ENCODE measurements at places on chromosomes 2 and 18.

- no peak for DNase-seq
Observed at GRCh38 chr2:15561574-15562344, 625 bp upstream of the NBAS start.

- DNase-seq, result no peak
Observed at GRCh38 chr18:43322132-43322531, 44.8 kb upstream of the SYT4 start.

DNA sequence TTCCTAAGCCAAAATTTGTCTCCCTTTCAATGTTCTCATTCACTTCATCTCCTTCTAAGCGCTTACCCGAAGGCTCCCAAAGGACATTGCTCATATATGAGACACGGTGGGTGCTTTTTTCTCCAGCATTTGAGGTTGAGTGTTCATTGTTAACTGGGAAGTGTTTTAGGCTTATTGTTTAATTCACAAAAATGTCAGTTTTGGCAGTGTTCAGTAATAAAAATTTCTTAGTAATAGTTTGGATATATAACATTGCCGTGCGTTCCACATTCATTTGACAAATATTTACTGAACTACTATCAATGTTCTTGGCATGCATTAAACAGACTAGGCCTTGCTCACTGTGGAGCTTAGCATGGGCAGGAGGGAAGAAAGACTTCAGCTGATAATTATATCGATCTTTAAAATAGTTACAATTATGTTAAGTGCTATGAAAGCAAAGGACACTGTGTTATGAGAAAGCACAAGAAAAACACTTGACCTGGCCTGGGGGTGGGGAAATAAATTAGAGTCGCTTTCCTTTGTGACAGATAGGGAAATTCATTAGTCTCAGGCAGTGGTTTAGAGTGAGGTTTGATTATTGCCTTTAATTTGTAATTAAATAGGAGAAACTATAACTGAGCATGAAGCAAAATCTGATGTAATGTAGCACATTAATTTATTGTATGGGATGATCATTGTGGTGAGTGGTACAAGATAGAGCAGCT lies 82.2 kb upstream of the DOCK10 start:
- no peak for DNase-seq

DNA sequence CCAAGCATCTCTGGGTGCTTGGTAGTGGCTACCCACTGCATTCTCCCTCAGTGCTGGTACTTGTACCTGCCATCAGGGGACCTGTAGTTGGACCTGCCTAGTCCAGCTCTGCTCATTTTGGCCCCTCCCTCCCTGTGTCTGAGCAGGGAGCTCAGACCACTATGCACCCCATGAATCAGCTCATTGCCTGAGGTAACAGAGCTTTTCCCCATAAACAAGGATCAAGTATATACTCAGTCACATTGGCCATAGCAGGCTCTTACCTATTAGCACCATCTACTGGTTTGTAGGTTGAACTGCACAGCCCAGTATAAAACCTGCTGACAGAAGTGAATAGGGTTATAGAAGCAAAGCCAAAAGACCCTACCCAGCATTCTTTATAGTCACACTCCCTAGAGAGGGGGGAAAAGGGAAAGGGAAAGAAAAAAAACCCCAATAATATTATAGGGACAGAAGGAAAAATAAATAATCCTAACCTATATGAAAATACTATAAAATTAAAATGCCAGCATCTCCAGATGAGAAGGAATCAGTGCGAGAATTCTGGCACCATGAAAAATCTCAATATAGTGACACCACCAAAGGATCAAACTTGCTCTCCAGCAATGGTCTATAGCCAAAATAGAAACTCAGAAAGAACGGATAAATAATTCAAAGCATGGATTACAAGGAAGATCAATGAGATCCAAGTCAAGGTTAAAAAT lies 6.9 kb upstream of the FLACC1 start:
- no peak for DNase-seq

- DNase-seq, result no peak
Observed at GRCh38 chr2:7377916-7378569, 460.8 kb downstream of the RNF144A start.

DNA sequence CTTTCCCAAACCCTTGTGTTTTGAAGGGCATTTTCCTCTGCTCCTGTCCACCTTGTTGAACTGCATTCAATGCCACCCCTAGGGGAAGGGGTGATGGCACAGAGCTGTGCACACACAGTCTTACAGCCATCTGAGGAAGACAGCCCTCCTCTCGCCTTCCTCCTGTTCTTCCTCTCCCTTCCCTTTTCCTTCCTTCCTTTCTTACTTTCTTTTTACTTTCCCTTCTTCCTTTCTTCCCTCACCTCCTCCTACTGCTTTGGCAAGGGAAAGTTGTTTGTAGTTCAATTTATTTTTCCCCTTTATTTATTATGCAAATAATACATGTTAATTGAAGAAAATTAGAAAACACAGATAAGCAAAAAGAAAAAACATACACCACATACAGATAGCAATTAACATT lies 99.4 kb downstream of the CDH20 start:
- no peak for DNase-seq

GRCh38 chr18:1050012-1050657 lies 145.5 kb downstream of the ADCYAP1 start:
- no peak for DNase-seq

Measured in Right ventricle myocardium inferior (tissue), 1 donor.